ENCODE measurements at places on chromosomes 4 and X. TPM values are rescaled to one million over a fixed set of nuclear protein-coding genes. Genes with fewer than 3 reads are reported as not detected.

Gene TRPC3
- 0.67 TPM for total RNA-seq

Gene PABPC4L
- not detected for total RNA-seq

Gene BCORL1
- 14.9 TPM for total RNA-seq

Gene RENBP
- total RNA-seq = 11.4 TPM

Gene BOD1L1
- total RNA-seq = 41.5 TPM

Gene NPNT
- total RNA-seq = 0.14 TPM

Gene NR0B1
- not detected for total RNA-seq

Gene IGFBP7
- not detected for total RNA-seq

All from activated T-helper 2 cell treated with anti-CD3 and anti-CD28 coated beads, Interferon-gamma antibody, Interleukin-2, Interleukin-4, amounts not matched to agents 10 μg/mL and 5 μg/mL and 100 μg/mL, durations not matched to agents 14 hours and 24 hours and 36 hours (primary cell).